H7 (cell line): ENCODE measurements at places on chromosomes 7 and 10. TPM values are rescaled to one million over a fixed set of nuclear protein-coding genes. Genes with fewer than 3 reads are reported as not detected.

The NPSR1 gene
- not detected in 2 replicates for total RNA-seq

- no peak for DNase-seq
Measured at GRCh38 chr7:68900096-68900495, 698.2 kb upstream of the AUTS2 start.

DNA sequence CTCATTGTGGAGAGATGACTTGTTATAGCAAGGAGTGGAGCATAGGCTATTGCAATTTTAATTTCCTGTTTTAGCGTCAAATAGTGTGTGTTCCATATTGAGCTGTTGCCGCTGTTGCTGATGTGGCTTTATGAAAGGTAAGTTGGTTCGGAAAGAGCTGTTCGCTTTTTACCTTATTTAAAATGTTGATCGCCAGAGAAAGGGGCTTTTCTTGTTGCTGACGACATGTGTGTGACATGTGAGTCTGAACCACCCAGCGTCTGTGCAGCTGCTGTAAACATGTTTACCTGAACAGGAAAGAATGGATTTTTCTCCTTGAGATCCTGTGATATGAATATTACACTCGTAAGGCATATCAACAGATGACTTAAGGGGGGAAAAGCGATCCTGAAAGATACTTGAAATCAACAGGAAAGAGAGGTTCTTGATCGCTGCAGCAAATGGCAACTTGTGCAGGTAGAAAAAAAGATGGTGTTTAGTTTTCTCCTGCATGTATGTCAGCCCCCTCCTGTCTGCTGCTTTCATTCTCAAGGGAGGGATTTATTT lies 2.5 kb downstream of the ZEB1 start:
- DNase-seq = no peak

GRCh38 chr10:88991899-88992320 lies 1.3 kb downstream of the FAS start:
- DNase-seq = no peak

DNA sequence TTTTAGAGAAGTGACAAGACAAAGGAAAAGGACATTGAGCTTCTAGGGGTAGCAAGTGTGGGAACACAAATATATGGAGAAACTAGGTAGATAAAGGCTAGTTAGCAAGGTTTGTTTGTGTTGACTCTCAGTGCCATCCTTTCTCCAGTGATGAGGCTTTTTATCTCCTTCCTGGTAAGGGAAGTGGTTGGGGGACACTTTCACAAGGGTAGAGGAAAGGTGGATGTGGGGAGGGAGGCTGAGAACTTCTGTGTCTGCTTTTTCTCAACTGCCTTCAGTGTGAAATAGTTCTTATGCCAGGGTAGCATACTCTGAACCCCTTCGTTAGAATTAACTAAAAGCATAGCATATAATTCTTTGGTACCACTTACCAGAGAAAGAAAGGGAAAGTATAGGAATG lies 93.0 kb upstream of the STRIP2 start:
- DNase-seq = no peak

GRCh38 chr7:74180866-74181265 lies 6.7 kb downstream of the EIF4H start:
- no peak for DNase-seq

GRCh38 chr7:140901941-140902302 lies 22.8 kb downstream of the BRAF start:
- DNase-seq = no peak

The KCNK18 gene
- not detected in 2 replicates for total RNA-seq
